ENCODE measurements at places on chromosomes 1 and 21.

DNA sequence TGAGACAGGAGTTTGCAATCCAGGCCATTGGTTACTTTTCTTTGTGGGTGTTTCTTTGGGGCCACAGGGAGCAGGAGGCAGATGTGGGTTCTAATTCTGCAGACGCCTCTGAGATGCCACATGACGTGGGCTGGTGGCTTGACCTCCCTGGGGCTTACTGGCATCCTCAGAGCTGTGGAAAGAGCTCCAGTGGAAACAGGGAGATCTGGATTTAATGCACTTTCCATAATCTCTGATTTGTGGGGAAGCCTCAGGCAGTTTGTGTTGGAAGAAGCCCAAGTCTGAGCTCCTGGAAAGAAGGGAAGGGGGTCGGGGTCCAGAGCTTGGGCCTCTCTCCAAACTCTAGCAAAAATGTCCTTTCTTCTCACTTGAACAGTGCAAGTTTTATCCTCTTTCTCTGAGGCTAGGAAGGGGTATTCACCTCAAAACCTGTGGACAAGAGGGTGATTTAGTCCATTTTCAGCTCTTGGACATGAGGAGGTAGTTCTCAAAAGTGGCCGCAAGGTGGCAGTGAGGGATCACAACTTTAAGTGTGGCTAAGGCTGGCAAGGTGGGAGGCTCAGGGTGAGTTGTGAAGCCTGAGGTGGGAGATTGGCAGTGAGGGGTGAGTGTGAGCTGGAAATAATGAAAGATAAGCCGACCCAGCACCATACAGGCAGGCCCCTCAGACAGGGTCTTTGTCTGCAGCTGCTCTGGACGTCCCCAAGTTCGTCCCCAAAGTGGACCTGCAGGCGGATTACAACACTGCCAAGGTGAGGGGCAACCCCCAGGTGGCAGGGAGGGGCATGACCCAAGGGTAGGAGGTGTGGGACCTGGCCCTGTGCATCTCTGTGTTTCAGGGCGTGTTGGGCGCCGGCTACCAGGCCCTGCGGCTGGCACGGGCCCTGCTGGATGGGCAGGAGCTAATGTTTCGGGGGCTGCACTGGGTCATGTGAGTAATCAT lies 9.2 kb downstream of the IKBKE start:
- peak; percentile 63 for DNase-seq

DNA sequence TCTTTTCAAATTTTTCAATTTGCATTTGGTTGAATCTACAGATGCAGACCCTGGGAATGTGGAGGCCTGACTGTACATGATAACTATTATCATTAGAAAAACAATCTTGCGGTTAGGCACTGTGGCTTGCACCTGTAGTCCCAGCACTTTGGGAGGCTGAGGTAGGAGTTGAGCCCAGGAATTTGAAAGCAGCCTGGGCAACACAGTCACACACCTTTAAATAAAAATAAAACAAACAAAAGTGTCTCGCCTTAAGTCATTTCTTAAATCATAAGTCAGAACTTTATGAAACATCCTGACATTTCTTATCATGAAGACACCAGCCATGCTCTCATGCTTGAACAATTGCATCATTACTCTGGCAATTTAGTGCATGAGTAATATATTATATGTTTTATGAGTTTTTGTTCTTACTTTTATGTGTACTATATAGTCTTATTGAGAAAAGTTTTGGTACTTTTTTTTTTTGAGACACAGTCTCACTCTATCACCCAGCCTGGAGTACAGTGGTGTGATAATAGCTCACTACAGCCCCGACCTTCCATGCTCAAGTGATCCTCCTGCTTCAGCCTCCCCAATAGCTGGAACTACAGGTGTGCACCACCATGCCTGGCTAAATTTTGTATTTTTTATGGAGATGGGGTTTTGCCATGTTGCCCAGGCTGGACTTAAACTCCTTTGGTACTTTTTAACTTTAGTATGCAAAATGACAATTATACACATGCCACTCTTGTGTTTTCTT lies 7.8 kb downstream of the TBX19 start:
- no peak for DNase-seq

DNA sequence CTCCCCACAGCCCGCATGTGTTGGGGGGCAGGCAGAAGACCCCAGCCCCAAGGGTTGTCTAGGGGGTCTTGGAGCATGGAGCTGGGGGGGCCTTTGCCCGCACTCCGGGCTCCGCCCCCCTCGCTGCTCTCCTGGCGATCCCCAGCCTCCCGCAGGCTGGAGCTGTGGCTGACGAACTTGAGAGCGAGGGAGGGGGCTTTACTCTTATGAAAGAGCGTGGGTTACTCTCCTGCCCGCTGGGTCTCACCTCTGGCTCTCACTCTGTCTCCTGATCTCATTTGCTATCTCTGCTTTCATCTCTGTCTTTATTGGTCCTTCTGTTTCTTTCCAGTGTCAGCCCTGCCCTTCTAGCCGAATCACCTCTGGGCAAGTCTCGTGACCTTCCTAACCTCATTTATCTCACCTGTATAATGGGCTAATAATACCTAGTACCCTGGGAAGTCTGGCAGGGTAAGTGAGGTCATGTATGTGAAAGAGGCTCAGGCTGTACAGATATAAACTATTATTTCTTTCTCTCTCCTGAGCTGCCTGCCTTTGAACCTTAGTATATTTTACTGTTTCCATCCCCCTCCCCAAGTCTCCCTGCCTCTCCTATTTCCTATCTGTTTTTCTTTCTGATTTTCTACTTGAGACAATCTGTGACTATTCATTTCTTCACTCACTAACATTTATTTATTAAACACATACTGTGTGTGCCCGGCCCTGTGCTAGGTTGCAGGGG lies 731 bp downstream of the EFNA4 start:
- DNase-seq: peak; percentile 27

GRCh38 chr1:3577711-3578432 lies 33.4 kb downstream of the MEGF6 start:
- DNase-seq: no peak

GRCh38 chr1:167452483-167452882 lies 65.8 kb downstream of the CD247 start:
- DNase-seq: no peak

DNA sequence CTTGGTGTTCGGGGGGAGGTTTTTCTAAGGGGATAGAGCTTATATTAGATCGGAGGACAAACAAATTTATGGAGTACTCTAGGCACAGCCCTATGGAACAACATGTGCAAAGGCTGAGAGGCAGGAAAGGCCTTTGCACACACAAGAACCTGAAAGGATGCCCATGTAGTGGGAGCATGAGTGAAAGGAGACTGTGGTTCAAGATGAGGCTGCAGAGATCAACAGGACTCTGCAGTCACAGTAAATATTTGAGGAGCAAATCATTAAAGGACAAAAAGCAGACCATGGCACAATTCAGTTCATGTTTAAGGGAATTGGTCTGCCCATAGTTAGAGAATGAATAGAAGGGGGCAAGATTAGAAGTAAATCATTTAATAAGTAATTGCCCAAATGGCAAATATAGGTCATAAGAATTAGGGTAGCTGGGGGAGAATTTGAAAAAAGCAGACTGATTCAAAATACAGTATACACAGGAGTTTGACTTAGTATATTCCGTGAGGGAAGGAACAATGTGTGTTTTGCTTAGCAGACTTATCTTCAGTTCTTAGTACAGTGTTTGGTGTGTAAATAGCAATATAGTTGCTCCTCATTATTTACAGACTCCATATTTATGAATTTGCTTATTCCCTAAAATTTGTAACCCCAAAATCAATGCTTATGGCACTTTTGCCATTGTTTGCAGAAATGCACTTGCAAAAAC lies 268.1 kb downstream of the SEC16B start:
- DNase-seq: no peak

GRCh38 chr1:119394085-119394484 lies 20.9 kb upstream of the HSD3B2 start:
- DNase-seq: no peak

- peak; percentile 56 for DNase-seq
Measured at GRCh38 chr1:35807614-35808449, at the start of gene AGO4. TSS of gene AGO4 (plus strand) at chr1:35808016. CDS start at chr1:35808417, 401 bp downstream.

- DNase-seq: no peak
Measured at GRCh38 chr1:25732821-25733220, 67.2 kb upstream of the SELENON start.

GRCh38 chr1:228794173-228794572 lies 58.9 kb downstream of the RHOU start:
- no peak for DNase-seq

DNA sequence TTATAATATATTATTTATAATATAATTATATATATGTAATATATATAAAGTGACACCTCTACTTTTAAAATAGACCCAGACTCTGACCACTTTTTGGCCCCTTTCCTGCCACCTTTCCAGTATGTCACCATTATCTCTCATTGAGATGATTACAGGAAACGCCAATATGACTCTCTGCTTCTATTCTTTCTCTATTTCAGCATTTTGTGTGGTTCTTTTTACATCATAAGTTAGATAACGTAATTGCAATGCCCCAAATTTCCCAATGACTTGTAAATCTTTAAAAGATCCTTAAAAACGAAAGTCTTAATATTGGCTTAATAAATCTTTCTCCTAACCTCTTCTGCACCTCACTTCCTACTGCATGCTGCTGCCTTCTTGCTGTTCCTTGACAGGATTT lies 8.1 kb upstream of the GBP5 start:
- DNase-seq: no peak

- DNase-seq: no peak
Measured at GRCh38 chr1:2235300-2235998, 7.3 kb downstream of the SKI start.

GRCh38 chr1:153816283-153816889 lies 41.2 kb downstream of the SLC27A3 start:
- DNase-seq: no peak

DNA sequence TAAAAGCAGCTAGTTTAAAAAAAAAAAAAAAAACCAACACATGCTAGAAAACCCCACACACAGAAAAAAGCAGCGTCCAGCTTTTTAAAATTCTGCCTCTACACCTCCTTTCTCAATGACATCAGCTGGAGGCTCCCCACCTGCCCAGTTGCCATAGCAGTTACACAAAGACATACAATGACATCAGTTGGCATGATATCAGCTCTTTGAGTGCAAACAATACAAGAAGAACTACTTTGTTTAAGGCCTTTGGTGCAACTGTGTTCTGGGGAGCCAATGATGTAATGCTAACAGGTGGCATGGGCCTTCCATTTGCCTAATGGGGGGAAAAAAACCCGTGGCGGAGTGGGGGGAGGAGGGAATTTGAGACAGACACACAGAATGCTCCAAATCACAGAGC lies 32.9 kb downstream of the DUSP10 start:
- DNase-seq: peak; percentile 98

GRCh38 chr1:217240656-217241055 lies 390.2 kb downstream of the GPATCH2 start:
- no peak for DNase-seq

DNA sequence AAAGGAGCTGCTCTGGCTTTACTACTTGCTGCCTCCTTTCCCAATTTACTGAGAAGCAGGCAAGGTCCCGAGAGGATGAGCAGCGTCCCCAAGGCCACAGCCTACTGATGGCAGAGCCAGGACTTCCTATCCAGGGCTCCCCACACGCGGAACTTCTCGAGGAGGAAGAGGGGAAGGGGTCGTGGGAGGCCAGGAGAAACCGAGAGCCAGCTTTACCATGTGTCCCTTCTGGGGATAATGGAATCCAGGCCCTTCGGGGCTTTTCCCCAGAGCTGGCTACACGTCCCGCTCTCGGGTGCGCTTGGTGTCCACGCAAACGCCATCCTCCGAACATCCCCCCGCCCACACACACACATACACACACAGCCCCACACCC lies 4.3 kb upstream of the CCN1 start:
- DNase-seq: no peak

DNA sequence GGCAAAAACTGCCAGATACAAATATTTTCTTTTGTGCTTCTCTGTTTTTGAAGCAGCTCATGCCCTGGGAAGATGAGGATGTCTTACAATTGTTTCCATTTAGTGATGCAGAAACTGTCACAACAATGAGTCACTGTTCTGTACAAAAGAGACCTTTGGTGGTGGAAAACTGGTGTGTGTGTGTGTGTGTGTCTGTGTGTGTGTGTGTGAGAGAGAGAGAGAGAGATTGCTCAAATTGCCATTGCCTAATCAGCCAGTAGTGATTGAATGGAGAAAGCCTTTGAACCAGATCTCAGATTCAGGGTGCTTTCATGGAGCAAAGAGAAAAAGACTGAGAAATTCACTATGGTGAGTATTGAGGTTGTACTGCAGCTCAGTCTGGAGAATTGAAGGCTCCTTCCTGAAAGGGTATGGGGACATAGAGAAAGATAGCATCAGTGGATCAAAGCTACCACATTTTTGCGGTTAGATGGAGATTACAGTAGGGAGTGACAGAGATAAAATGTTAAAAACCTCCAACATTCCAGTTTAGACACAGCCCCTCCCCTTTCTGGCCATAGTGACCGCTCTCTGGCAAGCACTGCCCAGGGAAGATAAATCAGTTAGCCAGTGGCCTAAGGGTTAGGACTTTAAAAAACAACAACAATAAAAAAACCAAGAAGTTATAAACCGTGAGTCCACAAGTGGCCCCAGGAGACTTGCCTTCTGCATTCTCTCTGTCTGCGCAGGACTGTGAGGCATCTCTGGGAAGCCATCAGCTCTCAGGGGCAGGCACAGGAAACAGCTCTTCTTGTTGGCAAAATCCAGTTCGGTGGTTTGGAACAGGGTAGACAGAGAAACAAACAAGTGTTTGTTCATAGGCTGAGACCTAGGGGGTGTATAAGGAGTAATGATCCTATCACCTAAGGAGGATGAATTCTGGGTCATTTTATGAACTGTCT lies 406.5 kb downstream of the DUSP10 start:
- DNase-seq: no peak

- DNase-seq: peak; percentile 39
Measured at GRCh38 chr21:39441502-39442475, 3.8 kb downstream of the LCA5L start.

- no peak for DNase-seq
Measured at GRCh38 chr1:29237852-29238619, 1.7 kb downstream of the PTPRU start.

- DNase-seq: no peak
Measured at GRCh38 chr1:164519426-164519825, 39.6 kb upstream of the PBX1 start.

- DNase-seq: no peak
Measured at GRCh38 chr1:211009944-211010343, 124.0 kb downstream of the KCNH1 start.

- DNase-seq: peak; percentile 69
Measured at GRCh38 chr1:210328746-210329503, at the start of gene HHAT. TSS of gene HHAT (plus strand) at chr1:210328902. CDS start at chr1:210348976, 20,074 bp downstream.

- no peak for DNase-seq
Measured at GRCh38 chr1:21622466-21623315, 46.5 kb downstream of the RAP1GAP start.

- no peak for DNase-seq
Measured at GRCh38 chr1:59123081-59123681, 173.7 kb upstream of the FGGY start.

GRCh38 chr21:38992737-38993136 lies 187.0 kb downstream of the ETS2 start:
- no peak for DNase-seq

GRCh38 chr1:157849229-157849875 lies 7.7 kb upstream of the CD5L start:
- DNase-seq: no peak

- DNase-seq: no peak
Measured at GRCh38 chr1:183093786-183094298, 70.6 kb downstream of the LAMC1 start.

- DNase-seq: no peak
Measured at GRCh38 chr1:40711465-40712404, 20.2 kb downstream of the NFYC start.
